ENCODE measurements at places on chromosomes 4 and X. TPM values are rescaled to one million over a fixed set of nuclear protein-coding genes. Genes with fewer than 3 reads are reported as not detected.

DNA sequence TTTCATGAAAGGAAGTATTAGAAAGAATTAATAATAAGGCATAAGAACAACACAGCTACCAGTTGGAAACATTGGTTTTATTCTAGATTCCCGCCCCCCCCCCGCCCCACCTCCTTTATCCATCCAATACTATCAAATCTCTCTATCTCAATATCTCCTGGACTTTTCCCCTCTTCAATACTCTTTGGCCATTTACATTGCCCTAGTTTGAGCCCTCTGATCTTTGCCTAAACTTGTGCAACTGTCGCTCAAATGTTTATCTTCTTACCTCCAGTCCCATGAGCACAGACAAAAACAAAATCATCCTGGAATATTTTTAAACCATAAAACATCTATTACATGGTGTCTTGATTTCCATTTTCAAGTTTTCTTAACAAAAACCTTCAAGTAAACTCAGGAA, 488.2 kb downstream of the KLHL13 start:
- DNase-seq, result no peak

GRCh38 chr4:77163641-77164040, 6.6 kb downstream of the CCNG2 start:
- no peak for DNase-seq

DNA sequence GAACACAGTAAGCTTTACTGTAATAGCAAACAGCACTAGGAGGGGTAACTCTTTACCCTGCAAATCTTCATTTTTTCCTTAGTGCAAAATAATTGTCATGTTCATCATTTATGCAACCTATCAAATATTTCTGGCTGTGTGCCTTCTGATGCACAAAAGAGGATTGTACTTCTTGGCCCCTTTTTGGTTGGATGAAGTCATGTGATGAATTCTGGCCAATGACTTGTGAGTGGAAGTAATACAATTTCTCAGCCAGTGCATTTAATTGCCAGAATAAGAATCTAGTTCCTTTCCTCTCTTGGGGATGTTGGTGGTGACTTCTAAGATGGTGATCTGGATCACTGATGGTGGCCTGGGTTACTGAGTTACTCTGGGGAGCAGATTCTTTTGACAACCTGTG, 37.0 kb upstream of the GATB start:
- no peak for DNase-seq

- no peak for DNase-seq
These were observed 17.7 kb upstream of the MRFAP1 start for GRCh38 chr4:6622744-6623143.

The TBC1D9 gene
- total RNA-seq, result 11.6 TPM

DNA sequence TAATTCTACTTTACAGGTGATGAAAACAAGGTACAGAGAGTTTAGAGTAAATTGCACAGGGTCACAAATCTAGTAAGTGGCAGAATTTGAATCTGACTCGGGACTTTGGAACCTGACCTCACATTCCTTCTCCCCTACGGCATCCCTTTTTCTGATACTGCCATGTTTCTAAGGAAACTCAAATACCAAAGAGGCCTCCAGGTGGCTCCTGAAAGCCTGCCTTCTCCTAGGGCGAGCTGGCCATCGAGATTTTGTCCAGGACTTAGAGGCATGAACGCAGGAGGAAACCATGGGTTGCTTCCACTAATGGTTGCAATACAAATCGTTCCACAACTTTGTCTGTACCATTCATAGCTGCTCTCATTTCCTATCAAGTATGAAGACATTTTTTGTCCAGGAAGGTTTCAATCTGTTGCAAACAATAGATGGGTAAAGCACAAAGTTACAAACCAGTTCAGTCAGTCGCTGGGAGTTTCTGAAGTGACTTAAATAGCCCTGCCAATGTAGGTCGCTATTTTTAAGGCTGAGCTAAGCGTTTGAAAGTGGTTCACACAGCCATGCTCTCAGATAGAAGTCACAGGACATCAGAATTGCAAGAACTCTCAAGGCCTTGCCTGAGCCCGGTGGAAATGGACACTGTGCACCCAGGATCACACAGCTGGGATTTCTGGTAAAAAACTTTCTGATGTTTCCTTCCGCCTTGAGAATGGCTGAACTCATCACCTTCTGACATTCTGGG, 296.6 kb upstream of the PRPS2 start:
- no peak for DNase-seq

The PPP2R3B gene
- total RNA-seq, result 22.9 TPM

- DNase-seq, result no peak
These were observed 722 bp downstream of the FGF16 start for GRCh38 chrX:77447653-77448569.

GRCh38 chrX:114075073-114075673, 508.7 kb upstream of the HTR2C start:
- DNase-seq, result no peak

GRCh38 chr4:125938541-125938940, 623.8 kb downstream of the FAT4 start:
- DNase-seq, result no peak

GRCh38 chr4:8710946-8711345, 118.4 kb downstream of the CPZ start:
- no peak for DNase-seq

GRCh38 chr4:151651496-151651895, 109.3 kb downstream of the GATB start:
- DNase-seq, result no peak

GRCh38 chr4:6892909-6893202, 16.8 kb upstream of the TBC1D14 start:
- DNase-seq, result no peak

The NCAPG gene
- total RNA-seq, result 10.7 TPM

DNA sequence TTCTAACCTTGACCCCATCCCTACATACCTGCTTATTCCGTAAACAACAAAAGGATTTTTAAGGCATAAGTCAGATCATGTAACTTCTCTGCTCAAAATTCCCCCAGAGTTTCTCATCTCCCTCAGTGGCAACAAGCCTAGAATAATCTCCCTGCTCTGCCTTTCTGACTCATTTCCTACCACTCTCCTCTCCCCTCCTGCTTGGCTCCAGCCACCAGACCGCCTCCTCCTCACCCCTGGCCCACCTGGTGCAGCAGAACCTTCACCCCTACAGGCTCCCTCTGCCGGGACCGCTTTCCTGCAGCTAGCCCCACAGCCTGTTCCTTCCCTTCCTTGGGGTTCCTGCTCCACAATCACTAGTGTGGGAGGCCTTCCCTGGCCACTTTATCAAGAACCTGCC, 32.1 kb downstream of the TSPAN5 start:
- no peak for DNase-seq

The GUCY1A1 gene
- total RNA-seq, result 14.7 TPM

GRCh38 chrX:154002215-154002719, 17.4 kb downstream of the IRAK1 start:
- no peak for DNase-seq

DNA sequence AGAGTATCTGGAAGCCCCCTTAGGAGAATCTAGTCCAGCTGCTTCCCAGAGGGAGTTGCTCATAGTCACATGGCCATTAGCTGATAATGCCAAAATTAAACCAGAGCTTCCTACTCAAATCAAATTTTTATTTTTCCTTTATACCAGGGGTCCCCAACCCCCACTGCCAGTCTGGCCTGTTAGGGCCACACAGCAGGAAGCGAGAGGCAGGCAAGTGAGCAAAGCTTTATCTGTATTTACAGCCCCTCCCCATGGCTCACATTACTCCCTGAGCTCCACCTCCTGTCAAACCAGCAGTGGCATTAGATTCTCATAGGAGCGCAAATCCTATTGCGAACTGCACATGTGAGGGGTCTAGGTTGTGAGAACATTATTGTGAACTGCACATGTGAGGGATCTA, 19.2 kb upstream of the TNIP3 start:
- no peak for DNase-seq

The BTK gene
- 1.9 TPM for total RNA-seq

- DNase-seq, result no peak
These were observed 38.9 kb downstream of the GPC4 start for GRCh38 chrX:133376422-133376821.

- DNase-seq, result peak; percentile 66
These were observed 33.9 kb upstream of the STIM2 start for GRCh38 chr4:26826721-26827120.

DNA sequence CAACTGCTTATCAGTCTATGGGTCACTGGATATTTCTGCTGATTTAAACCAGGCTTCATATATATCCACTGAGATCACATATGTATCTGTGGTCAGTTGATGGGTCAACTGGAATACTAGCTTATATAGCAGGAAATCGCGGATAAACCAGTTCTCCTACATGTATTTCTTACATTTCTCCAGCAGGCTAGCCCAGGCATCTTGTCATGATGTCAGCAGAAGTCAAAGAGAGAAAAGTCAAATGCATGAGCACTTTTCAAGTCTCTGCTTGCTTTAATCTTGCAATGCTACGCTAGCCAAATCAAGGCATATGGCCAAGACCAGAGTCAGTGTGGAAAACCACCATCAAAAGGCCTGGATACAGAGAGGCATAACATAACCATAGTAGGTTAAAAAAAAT, 1008.8 kb upstream of the DIAPH2 start:
- DNase-seq, result no peak
